ENCODE measurements at places on chromosomes 1 and 21.

DNA sequence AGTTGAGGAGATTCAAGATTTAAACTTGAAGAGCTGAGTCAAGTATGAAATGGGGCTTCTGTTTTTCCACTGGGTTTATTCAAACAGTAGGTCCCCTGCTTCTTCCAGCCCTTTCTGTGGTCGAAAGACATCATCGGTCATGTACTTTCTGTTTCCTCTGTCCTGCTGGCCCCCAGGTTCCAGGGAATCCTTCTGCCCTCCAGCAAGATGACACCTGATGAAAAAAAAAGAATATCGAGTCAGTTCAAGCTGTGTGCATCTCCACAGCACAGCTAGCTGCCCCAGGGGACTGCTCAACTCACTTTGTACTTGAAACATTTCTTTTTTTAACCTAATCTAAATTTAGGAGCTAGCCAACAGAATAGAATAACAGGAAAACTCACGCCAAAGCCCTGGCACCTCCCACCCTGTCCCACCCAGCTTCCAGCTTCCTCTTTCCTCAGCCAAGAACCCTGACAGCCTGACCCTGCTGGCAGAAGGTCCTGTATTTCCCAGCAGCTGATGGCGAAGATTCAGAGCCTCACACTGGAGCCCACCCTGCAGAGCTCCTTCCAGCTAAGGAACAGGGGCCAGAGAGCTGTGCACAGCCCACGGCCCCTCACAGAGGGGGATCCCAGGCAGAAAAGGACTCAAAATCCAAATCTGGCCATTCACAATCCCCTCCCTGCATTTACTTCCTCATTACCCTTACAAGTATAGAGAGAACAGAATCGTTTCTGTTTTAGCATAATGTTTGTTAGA, 176.5 kb downstream of the PSMG1 start:
- no peak for DNase-seq

DNA sequence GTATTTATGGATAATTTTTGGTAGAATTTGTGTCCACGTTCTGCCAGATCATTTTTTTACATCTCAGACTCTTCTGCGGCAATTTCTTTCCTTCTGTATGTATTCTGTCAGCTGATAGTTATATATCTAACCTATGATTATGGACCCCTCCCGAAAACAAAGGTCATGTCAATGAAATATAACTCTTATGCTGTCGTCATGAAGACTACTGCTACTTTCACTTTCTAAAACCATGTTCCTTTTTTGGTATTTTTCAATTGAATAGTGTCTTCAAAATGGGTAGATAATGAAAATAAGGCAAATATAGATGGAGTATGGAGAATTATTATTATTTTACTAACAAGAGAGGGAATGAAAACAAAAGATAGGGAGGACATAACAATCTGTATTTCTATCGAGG, 3.2 kb downstream of the ANGPTL1 start:
- no peak for DNase-seq

GRCh38 chr1:106678279-106679050, 378.0 kb upstream of the PRMT6 start:
- no peak for DNase-seq

DNA sequence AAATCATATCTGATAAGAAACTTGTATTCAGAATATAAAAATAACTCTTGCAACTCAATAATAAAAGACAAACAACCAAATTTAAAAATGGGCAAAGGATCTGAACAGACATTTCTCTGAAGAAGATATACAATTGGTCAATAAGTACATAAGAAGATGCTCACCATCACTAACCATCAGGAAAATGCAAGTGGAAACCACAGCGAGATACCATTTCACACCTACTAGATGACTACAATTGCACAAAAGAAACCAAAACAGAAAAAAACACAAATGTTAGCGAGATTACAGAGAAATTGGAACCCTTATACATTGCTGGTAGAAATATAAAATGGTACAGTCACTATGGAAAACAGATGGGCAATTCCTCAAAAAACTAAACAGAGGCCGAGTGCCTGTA, 11.5 kb upstream of the ZNF683 start:
- DNase-seq = no peak

GRCh38 chr1:204359474-204360255, at the start of gene PLEKHA6:
Gene PLEKHA6 (minus strand): TSS chr1:204359929. CDS start chr1:204273727, 86,202 bp downstream.
- DNase-seq = no peak

DNA sequence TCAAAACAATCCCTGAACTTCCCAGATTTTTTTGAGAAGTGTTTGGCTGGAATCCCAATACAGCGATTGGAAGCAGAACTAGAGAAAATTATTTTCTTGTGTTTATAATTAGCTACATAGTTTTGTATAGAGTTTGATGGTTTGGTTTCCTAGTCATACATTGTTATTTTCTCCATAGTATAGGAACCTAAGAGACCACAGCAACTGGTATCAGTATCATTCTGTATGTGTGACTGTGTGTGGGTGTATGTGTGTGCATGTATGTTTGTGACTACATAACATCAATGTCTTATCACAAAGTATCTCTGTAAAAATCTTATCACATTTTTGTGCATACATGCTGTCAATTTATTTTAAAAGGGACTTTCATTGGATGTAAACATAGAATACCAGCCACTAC, 780.5 kb downstream of the MRPL39 start:
- no peak for DNase-seq

GRCh38 chr1:48693674-48694320, 82.9 kb downstream of the BEND5 start:
- no peak for DNase-seq

DNA sequence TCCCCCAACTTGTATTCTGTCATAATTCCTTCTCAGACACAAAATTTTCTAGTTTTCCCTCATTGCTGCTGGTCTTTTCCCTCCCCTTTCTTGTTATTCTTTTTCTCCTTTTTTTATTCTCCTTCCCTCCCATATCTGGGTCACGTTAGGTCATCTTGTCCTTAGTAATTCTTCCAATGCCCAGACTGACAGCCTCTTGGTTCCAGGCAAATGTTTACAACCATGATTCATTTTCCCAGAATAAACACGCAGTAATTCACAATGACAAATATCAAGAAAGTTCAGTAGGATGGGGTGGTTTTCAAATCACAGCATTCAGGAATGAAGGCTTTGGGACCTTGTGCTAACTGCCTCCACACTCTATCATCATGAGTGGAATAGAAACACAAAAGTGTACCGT, 25.2 kb downstream of the NHLH2 start:
- DNase-seq = no peak

- no peak for DNase-seq
Observed at GRCh38 chr21:34072145-34073031, 990 bp upstream of the MRPS6 start.

DNA sequence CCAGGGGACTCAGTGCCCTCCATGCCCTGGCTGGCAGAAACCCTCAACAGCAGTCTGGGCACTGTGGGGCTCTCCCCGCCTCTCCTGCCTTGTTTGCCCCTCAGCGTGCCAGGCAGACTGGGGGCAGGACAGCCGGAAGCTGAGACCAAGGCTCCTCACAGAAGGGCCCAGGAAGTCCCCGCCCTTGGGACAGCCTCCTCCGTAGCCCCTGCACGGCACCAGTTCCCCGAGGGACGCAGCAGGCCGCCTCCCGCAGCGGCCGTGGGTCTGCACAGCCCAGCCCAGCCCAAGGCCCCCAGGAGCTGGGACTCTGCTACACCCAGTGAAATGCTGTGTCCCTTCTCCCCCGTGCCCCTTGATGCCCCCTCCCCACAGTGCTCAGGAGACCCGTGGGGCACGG, 2.8 kb upstream of the TAS1R3 start:
- no peak for DNase-seq

- DNase-seq = no peak
Observed at GRCh38 chr1:233844692-233845091, 59.8 kb upstream of the SLC35F3 start.

Data from stimulated activated CD4-positive, alpha-beta T cell treated with anti-CD3 and anti-CD28 coated beads, TNF-alpha, amount 100 ng/mL, for 48 hours (primary cell).